CD14-positive monocyte (primary cell): ENCODE measurements at places on chromosomes 5 and 9.
A peak's percentile ranks its signal among the peaks of the same experiment; 100 is the strongest.

DNA sequence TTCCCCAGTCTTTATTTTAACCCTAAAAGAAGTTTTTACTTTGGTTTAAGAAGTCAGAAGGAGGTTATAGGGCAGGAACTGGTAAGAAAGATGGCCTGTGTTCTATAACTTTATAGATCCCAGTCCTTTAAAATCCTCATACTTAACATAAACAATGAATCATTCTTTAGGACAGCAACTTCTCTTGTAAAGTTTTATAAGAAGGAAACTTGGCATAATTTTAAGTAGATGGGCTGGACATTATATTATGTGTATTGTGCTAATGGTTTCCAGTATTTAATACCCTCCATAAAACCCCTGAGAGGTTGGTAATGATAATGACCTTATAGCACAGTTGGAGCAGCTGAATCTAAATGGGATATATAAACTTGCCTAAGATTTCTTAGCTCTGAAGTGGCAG, 247.2 kb downstream of the FAM170A start:
- DNase-seq, result no peak

DNA sequence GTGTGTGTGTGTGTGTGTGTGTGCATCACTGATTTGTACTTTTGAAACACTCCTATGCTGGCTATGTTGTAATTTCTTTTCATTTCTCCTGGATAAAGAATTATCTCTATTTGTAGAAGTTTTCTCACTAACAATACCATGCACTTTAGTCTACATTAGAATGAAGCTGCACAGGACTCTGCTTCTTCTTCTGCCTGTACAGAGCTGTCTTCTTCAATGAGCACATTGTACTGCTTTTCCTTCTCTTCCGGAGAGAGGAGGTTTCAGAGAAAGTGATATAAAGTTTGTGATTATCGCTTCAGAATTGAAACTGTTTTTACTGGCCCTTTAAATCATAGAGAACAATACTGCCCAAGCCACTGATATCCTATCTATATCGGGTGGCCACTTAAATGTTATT, 677.0 kb downstream of the NR2F1-AS1 start:
- no peak for DNase-seq

GRCh38 chr9:84079994-84080393, 99.4 kb downstream of the RMI1 start:
- DNase-seq, result no peak

GRCh38 chr5:159605585-159605984, 275.3 kb upstream of the IL12B start:
- no peak for DNase-seq

- DNase-seq, result no peak
Measured at GRCh38 chr5:176501333-176501732, 35.9 kb downstream of the RNF44 start.

DNA sequence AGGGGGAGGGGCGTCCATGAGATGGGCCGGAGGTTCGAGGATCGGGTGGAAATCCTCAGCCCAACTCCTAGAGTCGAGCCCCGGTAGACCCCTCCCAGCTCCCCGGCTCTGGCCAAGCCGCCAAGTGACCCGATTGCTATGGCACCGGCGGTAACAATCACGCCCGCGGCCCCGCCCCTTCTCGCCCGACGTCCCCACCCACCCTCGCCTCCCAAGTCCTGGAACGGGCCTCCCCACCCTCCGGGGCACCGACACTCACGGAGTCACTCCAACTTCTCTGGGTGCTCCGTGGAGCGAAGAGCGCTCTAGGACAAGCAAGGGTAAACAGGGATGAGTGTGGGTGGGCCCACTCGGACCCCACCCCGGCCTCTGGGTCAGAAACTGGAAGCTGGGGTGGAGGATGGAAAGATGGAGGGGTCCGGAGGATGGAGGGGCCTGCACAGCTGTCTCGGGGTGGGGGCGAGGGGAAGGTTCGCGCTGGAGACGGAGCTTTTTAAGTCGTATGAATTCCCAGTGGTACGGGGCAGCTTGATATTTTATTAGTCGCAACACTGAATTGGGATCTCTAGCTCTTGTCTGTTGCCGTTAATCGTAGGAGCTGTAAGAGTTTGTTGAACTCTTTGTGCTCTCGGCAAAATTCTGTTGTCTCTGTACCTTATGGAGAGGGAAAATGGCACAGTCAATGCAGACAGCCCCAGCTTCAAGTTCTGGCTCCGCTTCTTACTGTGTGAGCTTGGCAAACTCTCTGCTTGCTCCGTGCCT, at the start of gene SPACA9:
SPACA9 (plus strand) TSS at position 204 of the 762 bp plus-strand sequence. CDS start 5,050 bp downstream, outside the sequence.
- DNase-seq, result peak; percentile 26

DNA sequence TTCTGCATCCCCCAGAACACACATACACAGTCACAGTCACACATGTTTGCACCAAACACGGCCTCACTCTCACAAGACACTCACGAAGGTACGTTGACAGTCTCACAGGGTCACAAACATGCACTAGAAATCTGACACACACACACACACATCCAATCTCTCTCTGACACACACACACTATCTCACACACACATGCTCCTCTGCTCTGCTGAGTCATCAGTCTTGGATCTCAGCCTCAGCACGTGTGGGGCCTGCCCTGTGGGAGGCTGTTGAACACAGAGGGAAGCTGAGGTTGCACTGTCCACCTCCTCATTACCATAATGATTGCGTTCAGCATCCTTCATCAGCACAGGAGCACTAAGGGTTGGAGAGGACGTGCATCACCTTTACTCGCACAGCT, 188.8 kb downstream of the MTRR start:
- no peak for DNase-seq

DNA sequence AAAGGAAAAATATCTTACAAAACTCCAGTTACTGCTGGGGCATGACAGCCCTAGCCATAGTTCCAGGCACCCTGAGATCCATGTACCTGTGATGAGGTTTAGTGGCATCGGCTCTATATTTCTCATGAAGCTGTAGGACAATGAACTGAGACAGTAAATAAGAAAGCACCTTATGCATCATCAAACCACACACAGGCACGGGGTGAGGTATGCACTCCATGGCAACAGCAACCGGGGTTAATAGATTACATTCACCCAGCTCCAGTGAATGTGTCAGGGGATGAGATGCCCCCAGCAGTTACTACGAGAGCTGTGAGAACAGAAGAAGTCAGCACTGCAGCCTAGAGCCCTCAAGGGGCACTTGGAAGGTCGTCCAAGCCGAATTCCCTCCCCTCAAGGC, 162.0 kb upstream of the S1PR3 start:
- DNase-seq, result no peak

DNA sequence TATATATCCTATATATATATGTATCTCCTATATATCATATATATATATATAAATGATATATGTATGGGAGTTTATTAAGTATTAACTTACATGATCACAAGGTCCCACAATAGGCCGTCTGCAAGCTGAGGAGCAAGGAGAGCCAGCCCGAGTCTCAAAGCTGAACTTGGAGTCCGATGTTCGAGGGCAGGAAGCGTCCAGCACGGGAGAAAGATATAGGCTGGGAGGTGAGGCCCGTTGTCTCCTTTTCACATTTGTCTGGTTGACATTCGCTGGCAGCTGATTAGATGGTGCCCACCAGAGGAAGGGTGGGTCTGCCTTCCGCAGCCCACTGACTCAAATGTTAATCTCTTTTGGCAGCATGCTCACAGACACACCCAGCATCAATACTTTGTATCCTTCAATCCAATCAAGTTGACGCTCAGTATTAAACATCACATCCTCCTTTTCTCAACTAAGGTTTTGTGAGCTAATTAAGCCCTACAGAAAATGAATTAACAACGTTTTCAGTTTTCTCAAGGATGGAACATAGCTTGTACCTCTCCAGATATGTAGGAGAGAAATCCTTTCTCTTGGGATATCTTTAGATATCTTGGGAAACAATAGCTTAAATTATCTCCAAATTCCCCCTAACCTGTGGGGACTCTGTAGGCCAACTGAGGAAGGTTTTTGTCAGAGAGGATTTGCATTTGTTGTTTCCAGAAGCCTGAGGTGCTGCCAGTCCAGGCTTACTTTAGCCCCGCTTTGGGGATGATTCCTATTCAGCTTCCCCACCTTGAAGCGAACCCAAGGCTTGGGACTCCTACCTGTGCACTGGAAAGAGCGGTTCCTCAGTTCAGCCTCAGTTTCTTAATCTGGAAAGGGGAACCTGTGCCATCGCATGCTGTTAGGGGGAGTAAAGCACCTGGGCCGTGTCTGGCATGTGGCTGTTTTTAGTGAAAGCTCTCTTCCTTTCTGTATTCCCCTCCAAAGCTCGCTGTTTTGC, 163.2 kb downstream of the CACNA1B start:
- no peak for DNase-seq

DNA sequence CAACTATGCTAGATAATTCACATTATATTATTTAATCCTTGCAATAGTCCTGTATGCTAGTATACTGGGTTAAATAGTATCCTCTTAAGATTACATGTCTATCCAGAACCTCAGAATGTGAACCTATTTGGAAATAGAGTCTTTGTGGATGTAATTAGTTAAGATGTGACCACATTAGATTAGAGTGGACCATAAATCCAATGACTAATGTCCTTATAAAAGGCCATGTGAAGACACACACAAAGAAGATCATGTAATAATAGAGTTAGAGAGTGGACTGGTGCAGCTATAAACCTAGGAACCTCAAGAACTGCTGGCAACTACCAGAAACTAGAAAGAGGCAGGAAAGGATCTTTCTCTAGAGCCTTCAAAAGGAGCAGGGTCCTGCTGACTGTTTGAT, 263.6 kb upstream of the PTGER4 start:
- DNase-seq, result no peak

GRCh38 chr5:63962279-63962678, at the start of gene HTR1A:
TSS of gene HTR1A (minus strand) at chr5:63962445. CDS start at chr5:63961719, 726 bp downstream.
- DNase-seq, result no peak

GRCh38 chr5:133427121-133427777, 185.1 kb downstream of the FSTL4 start:
- no peak for DNase-seq

DNA sequence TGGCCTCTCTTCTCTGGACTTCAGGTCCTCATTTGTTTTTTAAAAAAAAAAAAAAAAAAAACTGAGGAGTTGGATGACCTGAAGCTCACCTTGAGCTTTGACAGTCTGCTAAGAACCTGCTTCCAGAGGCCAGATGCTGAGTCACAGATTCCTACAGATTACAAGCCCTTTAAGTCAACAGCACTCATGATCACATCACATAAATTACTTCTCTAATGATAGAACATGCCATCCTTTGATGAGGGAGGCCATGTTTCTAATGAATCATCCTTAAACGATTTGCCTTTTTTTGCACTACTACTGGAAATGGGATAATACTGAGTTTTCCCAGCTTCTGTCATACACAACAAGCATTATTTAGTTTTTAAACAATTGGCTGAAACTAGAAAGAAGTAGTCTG, 34.2 kb upstream of the MYOT start:
- DNase-seq, result no peak

DNA sequence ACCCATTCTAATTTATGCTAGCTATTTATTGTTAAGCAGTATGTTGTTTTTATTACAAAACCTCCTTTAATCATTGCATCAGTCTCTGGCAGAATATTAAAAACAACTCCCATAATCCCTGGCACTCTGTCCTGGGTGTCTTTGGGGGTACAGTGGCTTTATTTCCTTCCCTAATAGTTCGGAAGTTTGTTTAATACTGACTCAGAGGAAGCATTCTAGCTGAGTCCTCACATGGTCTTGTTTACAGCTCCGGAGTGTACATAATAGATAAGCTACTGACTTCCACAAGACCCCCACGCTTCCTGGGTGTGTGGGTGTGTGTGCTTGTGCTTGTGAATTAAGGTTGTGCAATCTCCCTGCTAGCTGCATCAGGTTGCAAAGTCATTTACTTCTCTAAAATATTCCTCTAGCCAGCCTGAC, 149.8 kb upstream of the CDKN2B start:
- DNase-seq, result peak; percentile 75

GRCh38 chr5:81425569-81425968, 31.6 kb upstream of the ACOT12 start:
- DNase-seq, result peak; percentile 19

DNA sequence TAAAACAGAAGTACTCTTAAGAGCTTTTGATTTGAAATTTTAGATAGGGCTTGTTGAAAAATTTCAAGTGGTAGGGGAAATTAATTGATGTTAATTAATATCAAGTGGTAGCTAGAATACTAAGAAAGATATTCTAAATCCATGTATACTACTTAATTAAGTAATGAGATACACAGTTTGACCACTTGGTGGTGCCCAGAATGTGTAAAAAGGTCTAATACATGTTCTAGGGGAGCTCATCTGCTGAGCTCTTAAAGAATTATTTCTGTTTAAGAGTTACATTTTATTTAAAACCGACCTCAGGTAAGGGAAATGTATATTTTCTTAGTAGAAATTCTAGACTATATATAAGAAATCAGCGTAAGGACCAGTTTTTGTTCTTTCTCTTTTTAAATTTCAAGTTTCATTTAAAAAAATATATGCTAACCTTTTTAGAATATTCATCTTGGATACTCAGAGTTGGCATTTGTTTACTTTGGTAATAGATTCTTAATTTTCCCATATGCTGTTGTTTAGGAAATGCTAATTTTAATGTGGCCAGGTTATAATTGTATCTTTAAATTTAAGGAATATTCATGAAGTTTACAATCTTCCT, 61.5 kb downstream of the LNPEP start:
- DNase-seq, result peak; percentile 24

DNA sequence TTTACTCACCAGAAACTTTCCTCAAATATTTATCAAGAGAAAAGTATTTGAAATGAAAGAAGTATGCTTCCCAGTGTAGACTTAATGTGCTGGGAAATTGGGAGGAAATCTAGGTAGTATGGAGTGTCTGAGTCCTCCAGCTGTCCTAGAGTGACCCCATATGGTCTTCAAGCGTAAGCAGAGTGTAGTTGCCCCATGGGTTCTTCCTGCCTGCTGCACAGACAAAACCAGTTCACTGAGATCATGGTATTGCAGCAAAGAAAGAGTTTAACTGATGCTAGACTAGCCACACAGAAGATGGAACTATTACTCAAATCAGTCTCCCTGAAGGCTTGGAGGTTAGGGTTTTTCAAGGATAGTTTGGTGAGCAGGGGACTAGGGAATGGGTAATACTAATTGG, 114.9 kb upstream of the PRLR start:
- no peak for DNase-seq

DNA sequence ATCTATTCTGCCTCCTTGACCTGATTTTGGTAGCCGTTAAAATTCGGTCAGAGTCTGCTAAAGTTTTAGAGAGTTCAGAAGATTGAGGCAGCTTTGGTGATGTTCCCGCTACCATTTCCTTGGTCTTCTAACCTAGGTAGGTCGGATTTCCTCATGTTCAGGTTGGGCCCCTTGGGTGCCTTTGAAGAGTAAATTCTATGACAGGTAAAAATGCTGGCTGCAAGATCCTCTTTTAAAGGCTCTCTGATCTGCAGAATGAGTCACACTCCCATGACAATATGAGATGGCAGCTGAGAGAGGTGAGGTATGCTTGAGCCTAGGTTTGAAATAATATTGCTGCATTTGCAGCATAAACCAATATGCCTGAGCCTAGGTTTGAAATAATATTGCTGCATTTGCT, 198.9 kb downstream of the TSSK1B start:
- DNase-seq, result no peak

- no peak for DNase-seq
Measured at GRCh38 chr9:98381311-98382103, 126.1 kb upstream of the TBC1D2 start.

DNA sequence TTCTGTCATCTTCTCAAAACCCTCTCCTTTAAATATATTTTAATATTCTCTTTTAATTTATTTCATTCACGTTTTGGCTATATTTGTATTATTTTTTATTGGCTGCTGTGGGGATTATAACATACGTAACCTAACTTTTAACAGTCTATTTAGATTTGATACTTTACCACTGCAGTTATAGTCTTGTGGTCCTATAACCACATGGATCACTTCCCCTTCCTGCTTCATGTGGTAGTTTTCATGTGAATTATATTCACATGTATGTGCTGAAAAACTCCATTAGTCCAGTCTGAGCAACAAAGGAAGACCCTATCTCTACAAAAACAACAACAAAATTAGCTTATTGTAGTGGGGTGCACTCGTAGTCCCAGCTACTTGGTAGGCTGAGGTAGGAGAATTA, 34.3 kb downstream of the CENPP start:
- DNase-seq, result no peak
